ENCODE measurements at places on chromosomes 5 and 9.

DNA sequence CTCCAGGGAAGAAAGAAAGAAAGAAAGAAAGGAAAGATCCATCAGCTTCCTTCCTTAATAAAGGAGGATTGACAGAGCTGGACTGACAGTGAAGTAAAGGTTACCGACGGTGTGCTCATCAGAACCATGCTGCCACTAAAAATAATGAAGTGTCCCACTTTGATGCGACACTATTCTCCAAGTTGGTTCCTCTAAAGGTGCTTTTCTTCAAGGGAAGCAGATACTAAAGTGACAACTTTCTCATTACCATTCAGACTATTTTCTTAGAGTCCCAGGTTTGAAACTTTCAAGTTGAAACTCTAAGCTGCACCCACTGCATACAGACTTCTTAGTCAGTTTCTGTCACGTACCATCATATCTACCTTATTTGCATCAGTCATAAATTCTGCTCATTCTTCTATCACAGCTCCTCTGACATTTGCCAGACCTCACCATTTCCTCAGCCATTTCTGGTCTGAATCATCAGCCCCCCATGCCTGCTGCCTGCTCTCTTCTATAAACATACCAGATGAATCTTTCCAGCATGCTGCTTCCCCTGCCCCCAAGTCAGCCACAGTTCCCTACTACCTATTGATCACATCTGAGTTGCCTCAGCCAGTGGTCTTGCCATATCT lies 177.6 kb downstream of the DEPDC1B start:
- no peak for DNase-seq

DNA sequence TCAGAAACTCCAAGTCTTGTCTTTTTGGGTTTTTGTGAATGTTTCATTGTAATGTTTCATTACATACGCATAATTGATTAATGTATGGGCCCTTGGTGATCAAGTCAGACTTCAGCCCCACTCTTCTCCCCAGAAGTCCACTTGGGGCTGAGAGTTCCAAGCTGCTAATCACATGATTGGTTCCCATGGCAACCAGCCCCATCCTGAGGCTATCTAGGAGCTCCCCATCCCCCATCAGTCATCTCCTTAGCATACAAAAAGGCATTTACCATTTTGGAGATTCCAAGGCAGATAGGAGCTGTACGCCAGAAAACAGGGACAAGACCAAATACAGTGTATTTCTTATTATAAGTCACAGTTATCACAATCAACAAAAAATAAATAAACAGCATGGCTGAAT lies 22.9 kb upstream of the SYK start:
- no peak for DNase-seq

- DNase-seq: no peak
Measured at GRCh38 chr9:93893899-93894690, 61.1 kb downstream of the BARX1 start.

GRCh38 chr5:147234825-147235635 lies at the start of gene STK32A:
Gene STK32A (plus strand): TSS chr5:147235026. CDS start chr5:147239635, 4,609 bp downstream.
- DNase-seq: peak; percentile 21

- peak; percentile 46 for DNase-seq
Measured at GRCh38 chr5:173328844-173329490, 753 bp upstream of the STC2 start.

DNA sequence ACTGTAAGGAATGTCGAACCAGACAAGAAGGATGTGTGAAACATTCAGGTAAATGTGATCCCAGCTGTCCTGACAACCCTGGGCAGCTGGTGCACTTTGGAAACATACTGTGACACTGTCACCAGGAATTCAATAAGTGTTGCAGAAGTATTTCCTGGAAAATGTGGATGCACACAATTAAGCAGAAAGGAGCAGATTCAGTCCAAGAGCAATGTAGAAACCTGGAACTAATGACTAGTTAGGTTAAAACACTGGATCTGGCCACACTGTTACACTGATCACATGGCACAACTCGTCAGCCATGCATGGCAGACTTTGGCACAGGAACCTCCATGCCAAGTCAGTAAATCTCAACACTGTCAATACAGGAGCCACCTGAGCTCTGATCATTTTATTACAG lies 109.0 kb downstream of the FAM174A start:
- DNase-seq: no peak

DNA sequence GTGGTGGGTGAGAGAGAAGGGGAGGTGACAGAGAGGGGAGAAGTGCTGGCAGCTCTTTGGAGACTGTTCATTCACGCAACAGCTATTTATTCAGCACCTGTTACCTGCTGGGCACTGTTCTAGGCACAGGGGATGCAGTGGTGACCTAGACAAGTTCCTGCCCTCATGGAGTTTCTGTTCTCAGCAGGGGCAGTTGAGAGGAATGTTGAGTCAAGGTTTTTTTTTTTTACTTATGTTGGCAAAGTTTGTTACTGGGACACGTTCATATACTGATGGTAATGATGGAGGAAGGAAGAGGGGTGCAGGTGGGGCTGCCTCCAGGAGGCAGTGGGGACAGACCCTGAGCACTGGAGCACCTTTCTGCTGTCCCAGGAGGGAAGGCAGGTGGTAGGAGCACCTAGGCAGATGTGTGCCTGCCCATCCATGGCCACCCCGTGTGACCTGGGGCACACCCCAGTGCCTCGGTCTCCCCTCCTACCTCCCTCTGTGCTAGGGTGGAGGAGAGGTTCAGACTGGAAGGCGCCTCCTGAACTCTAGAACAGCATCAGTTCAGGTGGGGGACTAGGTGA lies 49.4 kb upstream of the SLC25A51 start:
- no peak for DNase-seq

GRCh38 chr5:76610196-76610595 lies 13.0 kb downstream of the F2RL2 start:
- no peak for DNase-seq

- DNase-seq: peak; percentile 63
Measured at GRCh38 chr5:60185231-60186099, 291.9 kb upstream of the PDE4D start.

DNA sequence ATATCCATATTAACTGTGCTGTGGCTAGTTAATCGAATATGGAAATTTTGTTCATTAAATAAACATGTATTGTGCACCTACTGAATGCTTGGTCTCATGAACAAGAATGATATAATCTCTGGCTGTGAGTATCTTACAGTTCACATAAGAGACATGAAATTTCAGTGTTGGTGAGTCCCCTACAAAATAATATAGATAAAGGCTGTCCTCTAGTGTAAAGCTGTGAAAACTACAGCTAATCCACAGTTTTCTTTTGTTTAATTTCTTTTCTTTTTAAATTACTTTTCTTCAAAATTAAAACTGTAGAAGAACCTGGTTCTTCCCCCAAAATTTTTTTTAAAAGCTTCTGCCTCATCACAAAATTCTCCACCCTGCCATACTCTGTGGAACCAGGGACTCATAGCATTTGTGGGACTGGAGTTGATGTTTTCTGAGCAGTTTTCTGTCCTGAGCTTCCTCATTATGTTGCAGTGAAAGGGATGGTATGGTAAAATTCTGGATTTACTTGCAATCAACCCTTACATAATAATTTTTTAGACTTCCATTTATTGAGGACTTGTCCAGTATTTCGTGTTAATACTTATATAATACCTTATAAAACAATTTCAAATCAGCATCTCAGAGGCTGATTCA lies 135.0 kb downstream of the STK32A start:
- no peak for DNase-seq

- no peak for DNase-seq
Measured at GRCh38 chr9:110451726-110452125, 114.1 kb upstream of the TXNDC8 start.

Data from H4 (cell line).